ENCODE measurements at places on chromosomes 6 and 20.

DNA sequence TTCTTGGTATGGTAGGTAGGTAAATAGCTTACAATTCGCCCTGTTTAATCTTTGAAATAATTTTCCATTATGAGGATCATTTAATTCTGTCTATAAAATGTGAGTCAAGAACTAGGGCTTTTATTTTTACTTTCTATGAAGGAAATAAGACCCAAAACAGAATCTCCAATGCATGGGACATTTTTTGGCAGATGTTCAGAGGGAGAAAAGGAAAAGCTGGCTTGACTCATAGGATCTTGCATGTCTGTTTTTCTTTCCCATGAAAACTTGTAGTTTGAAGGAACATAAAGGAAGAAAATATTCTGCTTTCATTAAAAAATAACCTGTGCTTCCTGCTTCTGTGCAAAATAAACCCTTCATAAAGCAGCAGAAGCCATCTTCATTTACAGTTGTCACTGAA lies 143.1 kb upstream of the INSM1 start:
- no peak for DNase-seq

DNA sequence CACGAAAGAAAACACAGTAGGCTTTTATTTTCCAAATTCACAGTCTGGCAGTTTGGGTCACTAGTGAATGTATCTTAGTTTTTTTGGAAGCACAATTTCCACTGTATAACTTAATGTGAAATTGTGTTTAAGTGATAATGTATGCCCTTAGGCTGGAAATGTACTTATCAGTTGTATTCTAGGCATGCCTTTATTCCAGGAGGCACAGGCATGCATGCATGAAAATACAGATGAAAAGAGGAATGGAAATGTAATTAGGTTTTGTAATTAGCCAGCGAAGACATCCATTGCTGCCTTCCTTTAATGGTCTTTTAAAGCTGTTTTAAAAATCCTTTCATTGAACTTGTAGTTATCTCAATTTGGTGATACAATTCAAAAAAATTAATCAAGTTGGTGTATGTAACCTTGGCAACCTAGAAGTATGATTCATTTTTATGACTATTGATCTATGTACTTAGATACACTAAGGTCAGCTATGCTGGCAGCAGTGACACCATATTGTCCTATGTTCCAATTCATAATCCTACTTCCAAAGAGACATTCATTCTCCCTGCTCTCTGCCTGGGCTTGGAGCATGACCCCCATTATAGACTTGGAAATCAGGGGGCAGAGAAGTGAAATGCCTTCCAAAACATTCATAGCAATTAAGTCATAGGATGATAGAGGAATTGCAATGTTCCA lies 73.1 kb downstream of the SNAP25 start:
- no peak for DNase-seq

GRCh38 chr6:157461000-157461915 lies 80.3 kb downstream of the ZDHHC14 start:
- DNase-seq = no peak

DNA sequence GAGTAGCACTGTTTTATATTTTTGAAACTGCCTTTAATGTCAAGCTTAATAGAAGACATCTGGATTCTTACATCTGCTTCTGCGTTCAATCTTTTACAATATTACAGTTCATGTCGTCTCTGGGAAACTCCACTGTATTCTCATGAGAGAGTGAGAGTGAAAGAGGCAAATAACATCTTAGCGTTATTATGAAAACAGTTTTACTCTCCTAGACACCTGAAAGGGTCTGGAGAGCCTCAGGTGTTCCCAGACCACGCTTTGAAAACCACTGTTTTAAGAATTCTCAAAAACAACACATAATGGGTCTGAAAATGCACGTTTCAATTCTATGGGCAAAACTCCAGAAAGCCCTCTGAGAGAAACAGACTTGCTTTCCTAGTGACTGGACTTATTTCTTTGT lies 63.3 kb downstream of the ARHGAP18 start:
- no peak for DNase-seq

- DNase-seq = no peak
These were observed 77.1 kb upstream of the FRMD1 start for GRCh38 chr6:168155821-168156741.
